ENCODE measurements at places on chromosomes 1 and 21.

GRCh38 chr1:214882616-214883015 lies 199.9 kb upstream of the KCNK2 start:
- DNase-seq = no peak

DNA sequence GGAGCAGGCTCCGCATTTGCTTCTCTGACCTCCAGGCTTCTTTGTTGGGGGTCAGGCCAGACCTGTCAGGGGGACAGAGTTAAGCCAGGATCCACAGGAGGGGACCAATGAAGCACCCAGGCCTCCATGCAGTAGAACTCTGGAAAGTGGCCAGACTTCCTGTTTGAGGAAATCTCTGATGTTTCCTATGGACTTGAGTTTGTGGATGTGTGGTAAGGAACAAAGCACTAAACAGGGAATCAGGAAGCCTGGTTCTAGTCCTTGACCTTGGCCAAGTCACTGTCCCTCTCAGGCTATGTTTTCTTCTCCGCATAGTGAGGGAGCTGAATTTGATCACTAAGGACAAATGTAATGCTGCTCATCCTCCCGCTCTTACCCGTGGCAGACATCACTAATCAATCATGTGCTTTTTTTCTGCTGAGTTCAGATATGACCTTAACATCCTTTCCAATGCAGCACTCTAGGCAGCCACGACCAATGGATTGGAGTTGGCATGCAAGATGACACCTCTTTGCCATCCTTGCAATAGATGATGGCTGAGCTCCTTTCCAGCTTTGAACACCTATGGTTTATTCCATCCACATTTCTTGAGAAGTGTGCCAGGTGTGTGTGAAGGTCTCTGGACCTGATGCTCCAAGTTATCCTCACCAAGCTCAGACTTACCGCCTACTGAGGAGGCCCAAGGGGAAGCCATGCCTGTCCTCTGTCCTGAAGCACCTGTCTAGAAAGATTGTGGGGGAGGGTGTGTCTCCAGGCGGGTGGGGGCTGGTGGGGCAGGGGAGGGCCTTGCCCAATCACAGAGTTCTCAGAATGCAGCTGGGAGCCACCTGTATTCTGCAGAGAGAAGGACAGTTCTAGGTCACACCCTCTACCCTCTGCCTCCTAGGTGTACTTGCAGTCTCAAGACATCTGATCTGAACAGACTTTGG lies 9.9 kb downstream of the SH2D2A start:
- DNase-seq = no peak

DNA sequence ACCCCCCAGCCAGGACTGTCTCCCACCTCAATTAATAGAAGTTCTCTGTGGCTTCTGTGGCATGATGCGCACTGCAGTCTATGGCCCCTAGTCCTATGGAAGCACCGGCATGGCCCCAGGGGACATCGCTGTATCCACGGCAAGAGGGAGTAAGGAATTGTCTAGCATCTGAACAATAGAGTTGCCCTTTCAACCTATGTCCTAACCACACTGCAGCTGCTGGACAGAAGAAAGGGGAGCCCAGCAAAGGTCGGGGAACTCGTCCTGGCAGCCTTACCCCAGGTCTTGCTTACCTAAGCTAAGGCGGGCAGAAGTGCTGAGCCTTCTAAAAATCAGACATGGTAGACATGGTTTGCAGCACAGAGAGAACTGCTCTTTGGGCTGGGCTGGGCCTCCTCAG lies 103.3 kb upstream of the EDN2 start:
- no peak for DNase-seq

- DNase-seq = no peak
Measured at GRCh38 chr21:30355906-30356305, 7.5 kb upstream of the KRTAP23-1 start.

DNA sequence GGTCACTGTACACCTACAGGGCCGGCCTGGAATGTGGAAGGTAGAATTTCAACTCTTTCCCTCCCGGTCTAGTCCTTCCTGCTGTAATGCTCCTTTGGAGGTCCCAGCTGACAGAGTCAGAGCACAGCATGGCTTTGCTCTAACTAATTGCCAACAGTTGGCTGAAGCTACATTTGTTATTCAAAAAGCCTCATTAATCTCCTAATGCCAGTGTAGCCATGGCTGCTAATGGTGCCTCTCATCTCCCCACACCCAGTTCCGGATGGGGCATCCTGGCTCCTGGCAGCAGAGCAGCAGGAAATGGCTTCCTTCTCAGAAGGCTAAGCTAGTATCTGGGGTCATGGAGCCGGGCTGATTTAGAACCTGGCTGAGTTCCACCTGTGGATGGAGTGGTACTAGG lies 18.7 kb upstream of the CAMK1G start:
- no peak for DNase-seq

GRCh38 chr1:15245593-15246360 lies 1.2 kb upstream of the FHAD1 start:
- DNase-seq = no peak

DNA sequence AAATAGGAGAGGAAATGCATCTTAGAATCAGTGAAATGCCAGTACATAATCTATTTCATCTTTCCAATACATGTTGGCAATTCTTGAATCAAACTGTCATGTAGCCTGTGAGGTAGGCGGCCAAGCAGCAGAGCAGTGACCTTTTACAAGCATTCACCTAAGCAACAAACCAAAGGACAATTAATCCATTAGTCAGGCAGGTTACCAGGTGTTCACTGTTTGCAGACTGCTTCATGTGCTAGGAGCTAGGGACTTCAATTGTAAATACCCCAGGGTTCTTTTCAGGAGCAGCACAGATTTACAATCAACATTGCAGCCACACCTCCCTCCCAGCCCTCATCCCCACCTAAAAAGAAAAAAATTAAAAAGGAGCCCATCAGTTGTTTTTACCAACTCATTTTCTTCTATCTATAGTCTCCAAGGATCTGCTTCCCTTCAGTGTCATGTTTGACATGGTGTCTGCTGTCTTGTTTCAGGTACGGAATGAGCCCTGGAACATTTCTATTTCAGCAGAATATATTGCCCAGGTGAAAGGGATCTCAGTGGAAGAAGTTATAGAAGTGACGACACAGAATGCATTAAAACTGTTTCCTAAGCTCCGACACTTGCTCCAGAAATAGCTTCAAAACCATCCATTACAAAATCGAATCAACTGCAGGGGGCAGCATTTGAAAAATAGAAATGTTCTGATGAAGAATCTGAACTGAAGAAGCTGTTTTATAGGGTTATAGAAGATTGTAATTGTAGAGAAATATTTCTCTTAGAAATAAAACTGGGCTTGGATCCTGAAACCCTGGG lies 23.0 kb downstream of the TATDN3 start:
- DNase-seq = no peak

DNA sequence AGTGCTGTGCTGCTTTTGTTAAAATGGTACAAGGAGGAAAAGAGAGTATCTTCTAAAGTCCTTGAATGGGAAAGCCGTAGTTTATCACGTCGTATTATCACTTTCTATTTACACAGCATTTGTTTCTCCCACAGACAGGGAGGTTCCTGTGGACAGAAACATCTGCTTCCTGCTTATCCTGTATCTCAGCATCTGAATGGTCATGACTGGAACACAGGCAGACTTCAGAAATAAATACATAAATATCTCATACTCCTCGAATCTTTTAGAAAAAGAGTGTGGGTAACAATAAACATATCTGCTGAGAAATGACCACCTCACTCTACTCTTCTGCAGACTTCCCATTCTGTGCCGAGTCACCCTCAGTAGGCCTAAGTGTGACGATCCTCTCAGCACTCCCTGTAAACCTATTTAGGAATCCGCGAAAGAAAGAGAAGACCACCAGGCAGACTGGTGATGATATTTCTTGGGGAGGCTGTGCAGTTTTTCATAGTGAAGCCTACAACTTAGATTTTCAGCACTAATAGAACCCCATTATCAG lies 393.5 kb downstream of the SMYD3 start:
- DNase-seq = no peak

DNA sequence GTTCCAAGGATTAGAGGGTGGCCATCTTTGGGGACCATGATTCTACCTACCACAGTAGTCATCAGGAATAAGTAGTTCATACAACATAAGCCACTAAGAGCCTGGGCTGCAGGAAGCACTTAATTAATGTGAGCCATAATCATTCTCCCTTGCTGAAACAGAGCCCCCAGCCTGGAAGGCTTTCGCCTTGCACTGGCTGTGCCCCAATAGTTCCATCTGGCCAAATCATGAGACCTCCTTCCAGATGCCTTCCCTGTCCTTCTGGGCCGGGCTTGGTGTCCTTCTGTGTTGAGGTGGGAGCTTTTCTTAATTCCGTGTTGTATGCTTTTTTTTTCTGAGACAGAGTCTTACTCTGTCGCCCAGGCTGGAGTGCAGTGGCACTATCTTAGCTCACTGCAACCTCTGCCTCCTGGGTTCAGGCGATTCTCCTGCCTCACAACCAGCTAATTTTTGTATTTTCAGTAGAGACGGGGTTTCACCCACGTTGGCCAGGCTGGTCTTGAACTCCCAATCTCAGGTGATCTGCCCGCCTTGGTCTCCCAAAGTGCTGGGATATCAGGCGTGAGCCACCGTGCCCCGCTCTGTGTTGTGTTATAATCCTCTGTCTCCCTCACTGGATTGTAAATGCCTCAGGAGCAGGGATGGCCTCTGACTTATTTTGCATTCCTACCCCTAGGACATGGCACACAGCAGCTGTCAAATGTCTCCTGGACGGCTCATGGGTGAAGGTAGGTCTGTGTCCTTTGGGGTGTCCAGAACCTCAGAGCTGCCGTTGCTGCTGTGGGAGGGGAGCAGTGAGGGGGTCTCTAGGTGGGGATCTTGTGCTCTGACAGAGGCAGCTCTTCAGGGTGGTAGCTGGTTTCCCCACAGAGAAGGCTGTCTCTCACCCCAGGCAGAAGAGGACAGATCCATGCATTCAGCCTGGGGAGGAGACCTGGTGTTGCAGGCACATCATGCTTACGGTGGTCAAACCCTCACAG lies 10.1 kb downstream of the GNG4 start:
- no peak for DNase-seq

DNA sequence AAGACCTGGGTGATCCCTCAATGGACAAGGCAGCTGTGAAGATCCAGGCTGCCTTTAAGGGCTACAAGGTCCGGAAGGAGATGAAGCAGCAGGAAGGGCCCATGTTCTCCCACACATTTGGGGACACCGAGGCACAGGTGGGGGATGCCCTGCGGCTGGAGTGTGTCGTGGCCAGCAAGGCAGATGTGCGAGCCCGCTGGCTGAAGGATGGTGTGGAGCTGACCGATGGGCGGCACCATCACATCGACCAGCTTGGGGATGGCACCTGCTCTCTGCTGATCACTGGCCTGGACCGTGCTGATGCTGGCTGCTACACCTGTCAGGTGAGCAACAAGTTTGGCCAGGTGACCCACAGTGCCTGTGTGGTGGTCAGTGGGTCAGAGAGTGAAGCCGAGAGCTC lies 85.2 kb downstream of the TRIM11 start:
- DNase-seq = no peak

DNA sequence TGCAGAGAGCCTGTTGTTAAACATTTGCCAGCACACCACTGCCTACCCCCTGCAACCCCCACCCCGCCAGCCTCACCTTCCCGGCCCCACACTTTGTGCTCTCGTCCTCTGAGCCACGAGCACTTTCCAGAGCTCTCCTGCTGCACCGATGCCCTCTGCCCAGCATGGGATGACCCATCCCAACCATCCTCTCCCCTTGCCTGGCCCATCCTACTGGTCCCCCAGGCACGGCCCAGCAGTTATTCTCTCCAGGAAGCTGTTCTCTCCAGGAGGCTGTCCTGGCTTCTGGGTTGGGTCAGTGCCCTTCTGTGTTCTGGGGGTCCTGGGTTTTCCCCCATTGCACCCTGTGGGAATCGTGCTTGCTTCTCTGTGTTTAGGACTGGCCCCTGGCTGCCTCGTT lies 60.1 kb upstream of the ABCG1 start:
- DNase-seq = no peak

DNA sequence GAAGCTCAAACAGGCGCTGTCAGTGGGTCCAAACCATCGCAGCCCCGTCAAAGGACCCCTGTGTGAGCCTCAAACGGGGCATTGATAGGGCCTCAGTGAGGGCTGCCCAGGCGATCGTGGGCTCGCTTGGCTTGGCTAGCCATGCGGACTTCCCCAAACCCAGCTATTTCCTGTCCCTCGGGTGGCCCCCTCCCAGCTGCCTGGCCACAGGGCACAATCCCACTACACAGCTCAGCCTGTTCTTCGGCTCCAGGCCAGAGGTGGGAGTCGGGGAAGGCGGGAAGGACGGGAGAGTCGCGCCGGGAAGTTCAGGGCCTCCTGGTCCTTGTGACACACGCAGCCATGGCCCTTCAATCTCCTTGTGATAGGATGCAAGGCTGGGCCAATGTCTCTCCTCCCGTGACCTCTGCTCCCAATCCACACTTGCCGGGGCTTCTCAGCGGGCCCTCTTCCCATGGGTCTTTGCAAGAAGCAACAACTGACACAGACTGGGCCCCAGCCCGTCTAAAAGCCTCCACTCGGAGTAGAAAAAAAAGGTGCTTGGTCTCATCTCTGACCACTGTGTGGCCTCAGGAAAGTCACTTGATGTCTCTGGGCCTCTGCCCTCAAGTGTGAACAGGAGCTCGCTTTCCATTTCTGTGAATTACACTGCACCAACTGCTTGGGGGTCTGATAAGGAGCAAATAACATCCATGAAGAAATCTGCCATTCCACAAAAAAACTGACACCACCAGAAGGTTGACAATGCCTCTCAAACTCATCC lies 7.1 kb upstream of the MATN1 start:
- no peak for DNase-seq

DNA sequence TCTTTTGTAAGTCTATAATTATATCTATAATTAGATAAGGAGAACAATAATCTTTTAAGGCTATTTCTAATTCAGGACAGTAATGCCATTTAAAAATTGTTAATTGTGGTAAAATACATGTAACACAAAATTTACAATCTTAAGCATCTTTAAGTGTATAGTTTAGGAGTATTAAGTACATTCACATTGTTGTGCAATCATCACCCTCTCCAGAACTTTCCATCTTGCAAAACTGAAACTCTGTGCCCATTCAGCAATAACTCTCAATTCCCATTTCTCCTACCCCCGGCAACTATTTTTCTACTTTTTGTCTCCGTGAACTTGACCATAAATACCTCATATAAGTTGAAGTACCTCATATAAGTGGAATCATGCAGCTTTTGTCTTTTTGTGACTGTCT lies 93.9 kb upstream of the KCNA3 start:
- no peak for DNase-seq

DNA sequence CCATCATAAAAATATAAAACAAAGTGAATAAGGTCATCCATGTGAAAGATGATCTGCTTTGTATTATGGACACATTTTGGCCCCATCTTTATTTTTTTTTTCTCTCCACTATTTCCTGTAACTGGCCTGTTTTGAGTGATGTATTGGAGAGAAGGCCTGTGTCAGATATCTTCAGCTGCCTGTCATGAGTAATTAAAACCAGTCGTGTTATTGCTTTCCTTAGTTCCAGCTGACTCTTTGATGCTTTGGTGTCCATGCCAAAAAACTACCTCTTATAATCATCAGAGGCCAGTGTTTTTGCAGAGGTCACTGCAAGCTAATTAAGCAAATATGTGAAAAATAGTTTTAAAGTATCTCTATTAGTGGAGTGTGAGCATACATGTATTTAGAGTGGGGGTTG lies 29.7 kb downstream of the NTMT2 start:
- no peak for DNase-seq

DNA sequence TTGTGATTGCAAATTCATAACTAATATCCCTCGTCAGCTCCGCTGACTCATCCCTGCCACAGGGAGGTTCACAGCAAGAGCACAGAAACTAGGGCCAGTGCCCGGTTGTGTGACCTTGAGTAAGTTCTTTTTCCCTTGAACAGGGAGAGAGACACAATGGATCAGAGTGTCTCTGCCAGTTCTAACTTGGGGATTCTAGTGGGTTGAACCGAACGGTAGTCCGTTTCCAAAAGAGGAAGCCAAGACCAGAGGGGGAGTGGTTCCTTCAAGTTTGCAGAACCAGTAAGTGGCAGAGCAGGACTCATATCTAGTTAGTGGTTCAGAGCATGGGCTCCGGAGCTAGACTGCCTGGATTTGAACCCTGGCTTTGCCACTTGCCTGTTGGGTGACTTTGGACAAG lies 4.9 kb upstream of the SHISA4 start:
- peak; percentile 47 for DNase-seq
